ENCODE measurements at places on chromosomes 2 and 18. TPM values are rescaled to one million over a fixed set of nuclear protein-coding genes. Genes with fewer than 3 reads are reported as not detected.

The LRATD1 gene
- total RNA-seq = 2.8 TPM

The DGUOK gene
- total RNA-seq = 73.3 TPM

The CXCR1 gene
- total RNA-seq = not detected

The QPCT gene
- total RNA-seq = 23.2 TPM

The NETO1 gene
- total RNA-seq = 15.0 TPM

The RNMT gene
- total RNA-seq = 11.1 TPM
